ENCODE measurements at places on chromosomes 7 and 10. TPM values are rescaled to one million over a fixed set of nuclear protein-coding genes. Genes with fewer than 3 reads are reported as not detected.

MARCHF5 gene
- 13.0 TPM for total RNA-seq

PTPRN2 gene
- 0.97 TPM for total RNA-seq

SLC16A9 gene
- 13.7 TPM for total RNA-seq

CRCP gene
- total RNA-seq: 55.2 TPM

C10orf53 gene
- total RNA-seq: not detected

ITPRID1 gene
- 0.39 TPM for total RNA-seq

GRID2IP gene
- not detected for total RNA-seq

HECW1 gene
- total RNA-seq: 33.8 TPM

- no peak for DNase-seq
Observed at GRCh38 chr7:46852795-46853194, 729.1 kb downstream of the TNS3 start.

DNA sequence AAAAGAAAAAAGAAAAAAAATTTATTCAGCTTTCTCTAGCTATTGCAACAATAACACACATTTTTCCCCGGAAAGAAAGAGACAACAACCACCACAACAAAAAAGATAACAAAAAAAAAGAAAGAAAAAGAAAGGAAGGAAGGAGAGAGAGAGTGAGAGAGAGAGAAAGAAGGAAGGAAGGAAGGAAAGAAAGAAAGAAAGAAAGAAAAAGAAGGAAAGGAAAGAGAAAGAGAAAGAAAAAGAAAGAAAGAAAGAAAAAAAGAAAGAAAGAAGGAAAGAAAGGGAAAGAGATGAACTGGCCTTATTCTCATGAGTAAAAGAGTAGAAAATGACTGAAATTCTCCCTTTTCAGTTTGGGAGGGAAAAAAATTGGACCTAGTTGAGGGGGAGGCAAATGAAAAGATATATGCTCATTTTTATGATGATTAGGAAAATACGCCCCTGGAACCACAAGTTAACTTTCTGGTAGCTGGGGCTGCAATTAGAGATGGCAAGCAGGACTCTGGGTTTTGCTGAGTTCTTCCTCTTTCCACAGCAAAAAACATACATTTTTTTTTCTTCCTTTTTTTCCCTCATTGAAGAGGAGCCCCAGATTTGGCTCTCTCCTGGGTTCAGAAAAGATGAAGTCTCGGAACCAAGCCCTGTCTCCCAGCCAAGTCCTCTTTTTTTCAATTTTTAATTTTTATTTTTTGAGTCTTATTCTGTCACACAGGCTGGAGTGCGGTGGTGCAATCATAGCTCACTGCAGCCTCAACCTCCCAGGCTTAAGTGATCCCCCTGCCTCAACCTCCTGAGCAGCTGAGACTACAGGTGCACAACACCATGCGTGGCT lies 12.6 kb upstream of the PRDX3 start:
- no peak for DNase-seq

- no peak for DNase-seq
Observed at GRCh38 chr10:118940386-118940785, 89.1 kb upstream of the NANOS1 start.

DNA sequence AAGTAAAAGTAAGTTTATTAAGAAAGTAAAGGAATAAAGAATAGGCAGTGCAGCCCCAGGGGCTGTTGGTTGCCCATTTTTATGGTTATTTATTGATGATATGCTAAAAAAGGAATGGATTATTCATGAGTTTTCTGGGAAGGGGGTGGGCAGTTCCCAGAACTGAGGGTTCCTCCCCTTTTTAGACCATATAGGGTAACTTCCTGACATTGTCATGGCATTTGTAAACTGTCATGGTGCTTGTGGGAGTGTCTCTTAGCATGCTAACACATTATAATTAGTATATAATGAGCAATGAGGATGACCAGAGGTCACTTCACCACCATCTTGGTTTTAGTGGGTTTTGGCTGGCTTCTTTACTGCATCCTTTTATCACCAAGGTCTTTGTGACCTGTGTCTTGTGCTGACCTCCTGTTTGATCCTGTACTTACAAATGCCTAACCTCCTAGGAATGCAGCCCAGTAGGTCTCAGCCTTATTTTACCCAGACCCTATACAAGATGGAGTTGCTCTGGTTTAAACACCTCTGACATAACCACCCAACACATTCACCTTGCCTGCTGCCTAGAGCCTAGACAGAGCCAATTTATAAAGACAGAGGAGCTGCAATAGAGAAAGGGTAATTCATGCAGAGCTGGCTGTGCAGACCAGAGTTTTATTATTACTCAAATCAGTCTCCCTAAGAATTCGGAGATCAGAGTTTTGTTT lies 10.9 kb upstream of the ERCC6 start:
- DNase-seq: no peak

GRCh38 chr7:132672200-132672990 lies 96.1 kb upstream of the PLXNA4 start:
- no peak for DNase-seq

DNA sequence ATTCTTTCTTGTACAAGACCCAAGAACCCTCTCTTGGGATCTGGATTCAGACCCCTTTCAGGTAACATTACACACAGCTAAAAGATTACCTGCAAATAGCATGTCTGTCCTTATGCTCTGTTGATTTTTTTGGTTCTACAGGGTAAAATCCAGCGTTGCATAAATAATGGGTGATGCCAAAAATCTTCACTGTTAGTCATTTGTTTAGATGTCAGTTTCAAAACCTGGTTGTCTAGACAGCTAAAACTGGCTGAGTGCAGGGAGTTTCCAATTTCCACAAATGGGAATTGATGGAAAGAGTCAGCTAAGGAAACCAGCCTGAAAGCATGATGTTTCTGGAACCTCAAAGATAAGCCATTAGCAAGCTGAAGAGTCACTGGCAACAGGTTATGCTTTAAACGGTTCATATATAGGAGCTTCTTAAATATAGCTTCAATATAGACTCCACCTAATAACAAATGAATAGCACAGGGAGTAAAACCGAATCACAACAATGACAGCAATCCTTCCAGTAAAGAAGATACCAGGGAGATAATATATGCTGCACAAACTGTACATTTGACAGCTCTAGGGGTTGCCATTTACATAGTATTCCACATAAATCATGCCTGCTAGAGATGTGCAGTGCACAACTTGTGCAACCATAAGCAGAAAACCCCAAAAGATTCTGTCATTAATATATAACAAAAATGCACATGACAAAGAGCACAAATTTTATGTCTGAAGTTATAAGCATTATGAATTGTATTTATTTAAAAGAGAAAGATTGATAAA lies 20.4 kb downstream of the CCDC71L start:
- peak; percentile 10 for DNase-seq

DNA sequence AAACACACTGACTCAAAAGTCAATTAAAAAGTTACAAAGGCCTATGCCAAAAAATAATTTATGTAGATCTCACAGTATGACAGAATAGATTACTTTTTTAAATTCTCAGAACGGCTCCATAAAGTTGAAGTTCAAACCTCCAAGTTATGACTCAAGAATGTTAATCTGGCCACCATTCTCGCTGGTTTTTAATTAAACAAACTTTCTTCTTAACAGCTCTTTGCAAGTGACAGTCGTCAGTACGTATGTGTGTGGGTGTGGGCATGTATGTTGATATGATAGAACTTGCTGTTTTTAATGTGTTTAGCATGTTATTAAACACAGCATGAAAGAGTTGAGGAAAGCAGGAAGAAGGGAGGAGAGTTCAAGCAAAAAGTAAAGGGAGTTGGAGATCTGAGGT lies 18.5 kb downstream of the PRKCQ start:
- DNase-seq: no peak

DNA sequence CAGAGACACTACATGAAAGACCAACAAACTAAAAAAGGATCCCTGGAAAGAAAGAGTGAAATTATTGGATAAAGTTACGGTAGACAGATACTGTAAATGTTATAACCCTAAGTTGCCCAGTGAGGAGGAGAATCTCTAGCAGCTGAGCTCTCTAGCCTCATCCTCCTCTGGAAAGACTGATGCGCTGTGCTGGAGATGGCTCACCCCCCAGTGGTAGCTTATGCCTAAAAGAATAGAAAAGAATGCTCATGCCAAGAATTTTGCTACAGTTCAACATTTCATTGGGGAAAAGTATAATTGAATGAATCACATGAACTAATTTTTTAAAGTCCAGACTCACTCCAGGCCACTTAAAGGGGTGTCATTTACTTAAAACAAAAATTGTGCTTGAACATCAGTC lies 50.8 kb upstream of the RNF32 start:
- no peak for DNase-seq

- peak; percentile 25 for DNase-seq
Observed at GRCh38 chr7:24572393-24572996, 757 bp upstream of the PALS2 start.

- no peak for DNase-seq
Observed at GRCh38 chr10:97763411-97763810, 8.4 kb downstream of the SFRP5 start.

DNA sequence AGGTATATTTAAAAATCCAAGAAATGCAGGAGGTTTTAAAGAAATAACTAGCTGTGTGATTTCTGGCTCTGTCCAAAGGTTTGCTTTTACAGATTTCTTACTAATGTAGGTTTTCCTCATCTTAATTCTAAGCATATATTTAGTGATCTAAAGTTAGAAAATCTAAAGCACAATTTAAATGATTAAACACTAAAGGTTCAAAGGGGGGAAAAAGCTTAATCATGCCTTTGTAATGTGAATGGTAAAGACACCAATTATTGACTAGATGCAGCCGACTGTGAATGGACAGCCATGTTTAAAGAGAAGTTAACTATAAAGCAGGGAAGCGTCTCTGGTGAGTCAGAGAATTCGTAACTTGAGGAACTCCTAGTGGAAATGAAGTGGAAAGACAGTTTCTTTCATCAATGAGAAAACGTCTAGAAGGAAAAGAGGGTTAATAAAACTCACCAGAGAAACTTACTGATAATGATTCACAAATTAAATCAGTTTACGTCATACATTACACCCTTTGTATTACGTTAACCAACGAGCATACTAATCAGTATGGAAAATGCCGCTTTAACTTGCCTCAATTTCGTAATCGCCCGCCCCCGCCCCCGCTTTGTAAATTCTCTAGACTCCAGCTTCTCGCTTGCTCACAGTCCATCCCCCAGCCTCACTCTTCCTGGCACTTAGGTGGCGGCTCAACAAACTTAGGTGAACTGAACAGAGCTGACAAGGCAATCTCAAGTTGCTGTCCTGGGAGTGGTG lies 1.1 kb upstream of the HBP1 start:
- DNase-seq: peak; percentile 87

GRCh38 chr10:69223028-69223342 lies 2.9 kb downstream of the HKDC1 start:
- no peak for DNase-seq

GRCh38 chr10:55631071-55631654 lies 729.9 kb downstream of the ZWINT start:
- peak; percentile 43 for DNase-seq

GRCh38 chr10:10292501-10292900 lies 725.2 kb upstream of the CELF2 start:
- DNase-seq: no peak

DNA sequence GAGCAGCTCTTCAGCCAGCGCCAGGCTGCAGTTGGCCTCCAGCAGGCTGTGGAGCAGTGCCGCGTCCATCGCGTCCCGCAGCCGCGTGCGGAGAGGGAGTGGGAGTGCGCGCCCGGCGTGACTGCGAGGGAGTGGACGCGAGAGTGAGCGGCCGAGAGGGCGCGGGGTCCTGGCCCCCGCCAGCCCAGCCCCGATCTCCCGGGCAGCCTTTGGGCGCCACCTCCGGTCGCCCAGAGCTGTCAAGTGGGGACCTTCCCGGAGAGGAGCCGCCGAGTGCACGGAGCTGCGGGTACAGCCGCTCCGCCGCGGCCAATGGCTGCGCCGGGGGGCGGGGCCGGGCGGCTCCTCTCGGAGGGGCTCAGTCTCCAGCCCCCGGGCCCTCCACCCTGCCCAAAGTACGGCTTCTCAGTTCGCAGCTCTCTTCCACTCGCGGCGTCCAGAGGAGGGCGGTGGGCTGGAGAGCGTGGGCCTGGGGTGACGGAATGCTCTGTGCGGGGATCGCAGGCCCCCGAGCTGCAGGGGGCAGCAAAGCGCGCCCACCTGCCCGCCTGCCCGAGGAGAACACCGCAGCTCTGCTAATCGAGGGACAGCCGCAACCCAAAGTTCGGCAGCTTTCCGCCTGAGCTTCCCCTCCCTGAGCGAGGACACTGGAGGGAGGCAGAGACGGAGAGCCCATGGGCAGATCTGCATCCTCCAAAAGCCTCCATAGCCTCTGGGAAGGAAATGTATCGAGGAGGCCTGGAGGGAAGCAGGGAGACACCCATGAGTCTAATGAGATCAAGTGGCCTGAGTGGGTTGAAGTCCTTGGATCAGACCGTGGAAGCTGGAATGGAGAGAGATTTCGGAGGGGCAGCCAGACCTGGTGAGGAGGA lies at the start of gene CRHR2:
Gene CRHR2, minus strand, starts transcription at position 245 of the 872 bp plus-strand sequence. Its CDS starts 176 bp downstream, at position 69.
- DNase-seq: no peak

- peak; percentile 99 for DNase-seq
Observed at GRCh38 chr7:3439333-3440030, 138.4 kb downstream of the SDK1 start.
